ENCODE measurements at places on chromosomes 11 and 22. TPM values are rescaled to one million over a fixed set of nuclear protein-coding genes. Genes with fewer than 3 reads are reported as not detected.
A peak's percentile ranks its signal among the peaks of the same experiment; 100 is the strongest.

DNA sequence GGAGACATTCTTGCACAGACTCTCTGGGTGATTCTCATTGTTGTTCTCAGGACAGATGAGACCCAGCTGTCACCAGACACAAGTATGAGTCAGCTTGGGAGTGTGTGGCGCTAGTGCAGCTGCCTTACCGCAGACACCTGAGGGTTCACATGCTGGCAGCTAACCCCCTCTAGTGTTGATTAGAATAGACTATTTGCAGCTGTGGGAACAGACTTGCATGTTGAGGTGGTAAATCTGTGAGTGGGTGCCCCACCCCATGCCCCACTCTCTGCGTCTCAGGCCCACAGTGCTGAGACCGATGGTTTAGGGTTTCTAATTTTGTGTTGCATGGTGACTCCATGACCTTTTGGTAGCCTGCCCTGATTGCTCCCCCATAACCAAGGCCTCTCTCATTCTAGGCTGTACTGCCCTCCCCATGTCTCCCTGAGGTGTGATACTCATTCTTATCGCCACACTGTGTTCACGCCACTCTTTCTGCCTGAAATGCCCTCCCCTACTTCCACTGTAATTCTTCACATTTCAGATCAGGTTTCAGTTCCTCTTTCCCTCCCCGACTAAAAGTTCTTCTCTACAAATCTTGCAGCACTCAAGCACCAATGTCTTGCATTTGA lies 73.7 kb upstream of the KIRREL3 start:
- no peak overlapping the region for H3K4me3 ChIP-seq
- H3K36me3 ChIP-seq, result no peaks in the 10 kb centered on the region
- DNase-seq, result peak; percentile 72
- no peak overlapping the region for H3K27ac ChIP-seq
- H3K27me3 ChIP-seq, result peaks cover 50% of the 10 kb centered on the region

GRCh38 chr11:130808541-130808940 lies 107.7 kb downstream of the SNX19 start:
- no peak overlapping the region for H3K4me3 ChIP-seq
- no peak overlapping the region for H3K27ac ChIP-seq

DNA sequence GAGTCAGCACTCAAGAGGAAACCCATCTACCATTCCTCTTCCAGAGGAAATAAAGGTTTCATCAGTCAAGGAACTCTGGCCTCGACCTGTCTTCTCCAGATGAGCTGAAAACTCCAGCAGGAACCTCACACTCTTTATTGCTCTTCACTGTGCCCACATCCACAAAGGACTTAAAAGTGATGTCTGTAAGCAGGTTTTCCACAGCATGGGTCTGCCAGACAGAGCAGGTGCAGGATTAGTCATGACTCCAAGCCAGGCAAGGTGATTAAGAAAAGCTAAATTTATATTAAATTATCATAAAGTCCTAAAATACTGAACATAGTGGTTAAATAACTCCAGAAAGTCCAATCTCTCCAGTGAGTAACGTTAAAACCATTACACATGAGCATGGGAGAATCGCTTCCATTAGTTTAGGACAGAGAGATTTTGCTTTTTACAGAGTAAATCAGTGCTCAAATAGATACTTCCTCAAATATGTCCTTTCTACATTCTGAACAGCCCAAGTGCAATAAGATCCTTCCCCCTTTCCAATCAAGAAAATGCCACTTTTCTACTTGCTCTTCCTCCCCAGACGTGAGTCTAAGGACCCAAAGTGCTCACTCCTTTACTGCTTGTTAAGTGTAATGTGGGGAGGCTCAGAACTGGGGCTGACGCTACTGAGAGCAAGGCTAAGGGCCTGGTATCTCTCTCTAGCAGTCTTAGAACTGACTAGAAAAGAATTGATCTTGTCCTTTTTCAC lies 10.7 kb upstream of the CKAP5 start:
- H3K4me3 ChIP-seq, result no peak overlapping the region
- no peaks in the 10 kb centered on the region for H3K4me1 ChIP-seq
- no peak overlapping the region for H3K27ac ChIP-seq
- H3K27me3 ChIP-seq, result no peaks in the 10 kb centered on the region
- DNase-seq, result no peak
- peaks cover 2% of the 10 kb centered on the region for H3K36me3 ChIP-seq

- H3K27ac ChIP-seq, result no peak overlapping the region
- H3K27me3 ChIP-seq, result no peaks in the 10 kb centered on the region
- peak overlapping the region; percentile 91 for H3K4me3 ChIP-seq
- H3K36me3 ChIP-seq, result no peaks in the 10 kb centered on the region
- DNase-seq, result peak; percentile 87
- H3K4me1 ChIP-seq, result no peaks in the 10 kb centered on the region
Measured at GRCh38 chr11:95068549-95068948, 1.8 kb downstream of the SRSF8 start.

DNA sequence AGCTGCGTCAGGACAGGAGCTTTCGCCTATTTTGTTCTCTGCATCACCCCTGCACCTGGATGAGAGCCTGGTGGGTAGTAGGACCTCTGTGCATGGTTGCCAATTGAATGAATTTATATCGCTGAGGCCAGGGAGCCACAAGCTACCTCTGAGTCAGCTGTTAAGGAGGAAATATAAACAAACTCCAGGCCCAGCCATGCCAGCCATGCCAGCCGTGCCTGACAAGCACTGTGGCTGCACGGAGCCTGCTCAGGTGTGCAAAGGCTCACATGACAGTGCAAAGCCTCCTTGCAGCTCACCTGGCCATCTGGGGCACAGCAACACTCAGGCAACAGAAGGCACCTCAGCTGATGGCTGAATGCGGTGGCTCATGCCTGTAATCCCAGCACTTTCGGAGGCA lies 33.7 kb upstream of the LINC01488 start:
- no peaks in the 10 kb centered on the region for H3K27me3 ChIP-seq
- DNase-seq, result no peak
- H3K4me1 ChIP-seq, result peaks cover 22% of the 10 kb centered on the region
- no peaks in the 10 kb centered on the region for H3K36me3 ChIP-seq
- no peak overlapping the region for H3K27ac ChIP-seq
- no peak overlapping the region for H3K4me3 ChIP-seq

- no peak overlapping the region for H3K4me3 ChIP-seq
- H3K4me1 ChIP-seq, result no peaks in the 10 kb centered on the region
- peak; percentile 5 for DNase-seq
- peaks cover 56% of the 10 kb centered on the region for H3K27me3 ChIP-seq
- H3K27ac ChIP-seq, result no peak overlapping the region
Measured at GRCh38 chr22:36823186-36823839, 6.5 kb upstream of the PVALB start.

DNA sequence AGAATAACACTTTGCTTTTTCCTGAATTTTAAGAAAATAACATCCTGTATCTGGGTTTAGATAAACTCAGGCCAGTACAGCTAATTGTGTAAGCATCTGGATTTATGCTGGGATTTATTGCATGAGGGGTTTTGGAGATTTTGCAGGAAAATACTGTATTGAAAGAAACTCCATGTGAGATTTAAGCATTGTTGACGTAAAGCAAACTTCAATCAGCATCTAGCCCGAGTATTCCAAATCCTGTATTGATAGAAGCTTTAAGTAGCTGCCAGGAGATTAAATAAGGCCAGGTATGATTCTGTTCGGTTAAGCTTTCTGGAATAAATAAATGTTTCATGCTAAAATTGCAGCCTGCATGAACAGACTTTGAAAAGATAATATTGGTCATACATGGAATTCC lies 36.3 kb upstream of the LYVE1 start:
- H3K36me3 ChIP-seq, result peaks cover 47% of the 10 kb centered on the region
- peaks cover 35% of the 10 kb centered on the region for H3K4me1 ChIP-seq

DNA sequence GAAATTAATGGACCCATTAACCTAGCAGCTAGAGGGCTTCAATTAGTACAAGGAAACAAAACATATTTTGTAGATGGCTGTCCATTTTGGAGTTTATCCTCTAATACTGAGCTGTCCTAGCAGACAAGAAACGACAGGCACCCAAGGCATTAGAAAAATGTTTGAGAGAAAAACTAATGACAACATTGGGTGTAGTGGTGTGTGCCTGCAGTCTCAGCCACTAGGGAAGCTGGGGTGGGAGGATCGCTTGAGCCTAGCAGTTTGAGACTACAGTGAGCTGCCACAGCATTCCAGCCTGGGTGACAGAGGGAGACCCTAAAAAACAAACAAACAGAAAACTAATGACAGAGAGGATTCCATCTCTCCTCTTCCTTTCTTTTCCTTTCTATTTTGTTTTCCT lies 1.5 kb downstream of the A4GALT start:
- DNase-seq, result no peak
- peaks cover 13% of the 10 kb centered on the region for H3K4me1 ChIP-seq
- no peaks in the 10 kb centered on the region for H3K27me3 ChIP-seq
- H3K4me3 ChIP-seq, result peak overlapping the region; percentile 98
- H3K36me3 ChIP-seq, result no peaks in the 10 kb centered on the region

DNA sequence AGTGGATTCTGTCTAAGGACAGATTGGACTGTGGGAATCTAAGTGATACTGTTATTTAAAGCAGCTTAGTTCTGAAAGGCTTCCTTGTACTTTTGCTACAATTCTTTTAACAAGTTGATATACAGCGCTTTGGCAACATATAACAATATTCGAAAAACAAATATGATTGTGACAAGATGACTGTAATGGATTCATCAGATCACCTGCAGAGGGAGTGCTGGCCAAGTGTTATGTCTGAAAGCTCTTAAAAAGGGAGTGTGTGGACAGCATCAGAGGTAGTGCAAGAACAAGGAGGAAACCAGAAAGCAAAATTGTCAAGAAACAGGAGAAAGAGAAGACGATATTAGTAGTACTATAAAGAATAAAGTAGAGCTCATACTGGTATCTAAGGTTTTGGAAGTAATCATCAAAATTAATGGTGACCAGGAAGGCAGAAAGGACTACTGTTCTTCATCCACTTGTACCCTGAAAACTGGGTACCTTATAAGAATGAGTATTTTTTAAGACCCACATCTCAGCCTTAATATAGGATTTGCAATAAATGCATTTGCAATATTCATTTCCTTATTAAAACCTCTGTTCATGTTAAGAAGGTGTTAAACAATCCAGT lies 1112.0 kb upstream of the CCDC90B start:
- H3K27ac ChIP-seq, result no peak overlapping the region
- H3K4me1 ChIP-seq, result no peaks in the 10 kb centered on the region
- no peaks in the 10 kb centered on the region for H3K27me3 ChIP-seq
- no peaks in the 10 kb centered on the region for H3K36me3 ChIP-seq

RBMXL2 gene
- total RNA-seq, result not detected

ATP5MG gene
- 71.1 TPM for total RNA-seq

SLC25A18 gene
- total RNA-seq, result not detected

MN1 gene
- total RNA-seq, result 0.28 TPM

All from IMR-90 (cell line).